ENCODE measurements at places on chromosomes 4 and X. TPM values are rescaled to one million over a fixed set of nuclear protein-coding genes. Genes with fewer than 3 reads are reported as not detected.

Gene BEX2
- total RNA-seq = 7.4 TPM

GRCh38 chrX:136028383-136028984 lies 43.2 kb downstream of the SLC9A6 start:
- DNase-seq = no peak
- no peaks in the 10 kb centered on the region for H3K4me1 ChIP-seq
- H3K36me3 ChIP-seq = peaks cover 7% of the 10 kb centered on the region
- H3K27ac ChIP-seq = no peak overlapping the region
- no peak overlapping the region for H3K4me3 ChIP-seq

GRCh38 chr4:138938366-138938690 lies 77.3 kb upstream of the NOCT start:
- no peak overlapping the region for H3K4me3 ChIP-seq
- H3K4me1 ChIP-seq = no peaks in the 10 kb centered on the region
- H3K27ac ChIP-seq = no peak overlapping the region
- peaks cover 4% of the 10 kb centered on the region for H3K27me3 ChIP-seq
- H3K36me3 ChIP-seq = no peaks in the 10 kb centered on the region

Gene MAGEC2
- total RNA-seq = not detected

GRCh38 chr4:114811564-114812301 lies 213.1 kb downstream of the UGT8 start:
- H3K4me1 ChIP-seq = no peaks in the 10 kb centered on the region
- no peak overlapping the region for H3K4me3 ChIP-seq
- H3K36me3 ChIP-seq = no peaks in the 10 kb centered on the region
- H3K27ac ChIP-seq = no peak overlapping the region

Gene CAPN6
- not detected for total RNA-seq

DNA sequence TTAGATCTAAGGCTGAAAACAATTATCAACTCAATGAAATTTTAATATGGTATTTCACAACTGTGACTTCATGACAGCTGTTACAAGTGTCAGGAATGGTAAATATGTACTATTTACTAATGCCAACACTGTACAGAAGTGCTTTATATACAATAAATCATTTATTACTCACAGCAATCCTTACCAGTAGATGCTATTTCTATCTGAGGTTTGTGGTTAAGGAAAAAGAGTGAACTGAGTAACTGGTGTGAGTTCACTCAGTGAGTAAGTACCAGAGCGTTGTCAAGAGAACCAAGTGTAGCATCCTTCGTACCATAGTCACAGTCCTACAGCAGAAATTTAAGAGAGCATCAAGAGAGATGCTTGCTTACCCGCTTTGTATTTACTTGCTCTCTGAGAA lies 23.3 kb downstream of the MTHFD2L start:
- H3K36me3 ChIP-seq = peaks cover 7% of the 10 kb centered on the region
- no peak overlapping the region for H3K4me3 ChIP-seq
- no peak for DNase-seq
- no peaks in the 10 kb centered on the region for H3K4me1 ChIP-seq
- no peak overlapping the region for H3K27ac ChIP-seq
- H3K27me3 ChIP-seq = no peaks in the 10 kb centered on the region

Gene PABPC1L2B
- not detected for total RNA-seq

Gene KDM6A
- 18.9 TPM for total RNA-seq

- H3K4me3 ChIP-seq = no peak overlapping the region
- no peak overlapping the region for H3K27ac ChIP-seq
- H3K27me3 ChIP-seq = peaks cover 6% of the 10 kb centered on the region
- no peaks in the 10 kb centered on the region for H3K36me3 ChIP-seq
Measured at GRCh38 chrX:133475521-133475920, 60.2 kb upstream of the GPC4 start.

Gene ETDA
- total RNA-seq = not detected

- H3K4me1 ChIP-seq = no peaks in the 10 kb centered on the region
- DNase-seq = no peak
- no peak overlapping the region for H3K4me3 ChIP-seq
- H3K27ac ChIP-seq = no peak overlapping the region
- no peaks in the 10 kb centered on the region for H3K36me3 ChIP-seq
Measured at GRCh38 chrX:67094061-67094460, 449.8 kb upstream of the AR start.

GRCh38 chrX:52865343-52865998 lies 2.4 kb downstream of the XAGE3 start:
- no peaks in the 10 kb centered on the region for H3K4me1 ChIP-seq
- no peak overlapping the region for H3K4me3 ChIP-seq
- no peak for DNase-seq
- no peak overlapping the region for H3K27ac ChIP-seq
- peaks cover 2% of the 10 kb centered on the region for H3K27me3 ChIP-seq

- no peak overlapping the region for H3K27ac ChIP-seq
- no peaks in the 10 kb centered on the region for H3K4me1 ChIP-seq
- H3K27me3 ChIP-seq = no peaks in the 10 kb centered on the region
Measured at GRCh38 chr4:156495836-156496235, 475.8 kb downstream of the PDGFC start.

GRCh38 chr4:82677327-82677726 lies 115.5 kb upstream of the TMEM150C start:
- no peak overlapping the region for H3K4me3 ChIP-seq
- no peak for DNase-seq
- H3K27me3 ChIP-seq = peaks cover 3% of the 10 kb centered on the region
- H3K4me1 ChIP-seq = no peaks in the 10 kb centered on the region

GRCh38 chr4:106315476-106315967 lies 487 bp downstream of the TBCK start:
- H3K27me3 ChIP-seq = no peaks in the 10 kb centered on the region
- H3K4me1 ChIP-seq = peaks cover 44% of the 10 kb centered on the region
- no peak overlapping the region for H3K4me3 ChIP-seq
- H3K36me3 ChIP-seq = peaks cover 19% of the 10 kb centered on the region
- no peak for DNase-seq

Gene DUX4
- total RNA-seq = not detected

DNA sequence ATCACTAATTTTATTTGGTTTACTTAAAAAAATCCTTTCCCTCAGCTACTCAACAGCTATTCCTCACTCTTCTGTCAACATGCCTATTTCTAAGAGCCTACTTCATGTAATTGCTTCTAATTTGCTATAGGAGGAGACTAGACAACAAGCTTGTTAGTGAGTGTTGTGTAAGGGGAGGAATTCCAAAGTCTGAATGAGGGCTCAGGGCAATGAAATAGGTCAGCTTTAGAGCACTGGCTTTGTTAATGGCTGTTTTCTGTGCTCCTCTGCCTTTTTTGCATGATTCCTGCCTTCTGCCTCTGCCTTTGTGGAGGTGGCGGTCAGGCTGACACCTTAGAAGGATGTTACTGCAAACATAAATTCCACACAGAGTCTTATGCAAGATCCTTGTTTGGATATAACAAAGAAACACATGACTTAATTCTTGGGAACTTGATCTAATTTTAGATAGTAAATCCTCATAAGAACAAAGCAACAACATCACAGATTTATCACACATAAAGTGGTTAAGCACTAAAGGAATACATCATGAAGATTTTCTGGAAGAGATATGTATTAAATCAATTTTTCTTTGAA lies 15.0 kb upstream of the PAGE1 start:
- no peaks in the 10 kb centered on the region for H3K36me3 ChIP-seq
- H3K27ac ChIP-seq = no peak overlapping the region
- H3K27me3 ChIP-seq = peaks cover 5% of the 10 kb centered on the region
- DNase-seq = no peak
- H3K4me1 ChIP-seq = no peaks in the 10 kb centered on the region

Gene UBE2D3
- 472 TPM for total RNA-seq

DNA sequence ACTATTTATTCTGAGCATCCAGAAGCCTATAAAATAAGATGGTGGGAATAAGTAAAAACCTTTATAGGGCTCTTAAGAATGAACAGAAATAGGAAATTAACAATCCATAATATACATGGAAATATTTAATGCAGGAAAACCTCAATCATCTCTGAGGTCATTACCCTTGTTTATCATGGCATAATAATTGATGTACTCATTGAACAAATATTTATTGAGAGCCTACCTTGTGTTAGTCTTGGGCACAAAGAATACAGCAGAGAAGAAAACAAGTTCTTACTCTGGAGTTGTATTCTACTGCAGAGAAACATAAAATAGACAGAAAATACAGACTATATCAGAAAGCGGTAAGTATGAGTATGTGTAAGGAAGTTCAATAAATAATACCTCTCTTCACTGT lies 167.2 kb downstream of the COX18 start:
- H3K36me3 ChIP-seq = no peaks in the 10 kb centered on the region
- H3K27ac ChIP-seq = no peak overlapping the region
- H3K27me3 ChIP-seq = no peaks in the 10 kb centered on the region
- no peaks in the 10 kb centered on the region for H3K4me1 ChIP-seq

Gene THAP6
- total RNA-seq = 18.4 TPM

GRCh38 chr4:25856756-25857155 lies 6.0 kb downstream of the SEL1L3 start:
- no peak overlapping the region for H3K4me3 ChIP-seq
- H3K27me3 ChIP-seq = no peaks in the 10 kb centered on the region
- DNase-seq = no peak
- H3K36me3 ChIP-seq = peaks cover 8% of the 10 kb centered on the region
- H3K4me1 ChIP-seq = peaks cover 70% of the 10 kb centered on the region

- H3K27ac ChIP-seq = no peak overlapping the region
- H3K27me3 ChIP-seq = no peaks in the 10 kb centered on the region
- H3K4me1 ChIP-seq = no peaks in the 10 kb centered on the region
- H3K4me3 ChIP-seq = no peak overlapping the region
Measured at GRCh38 chrX:23509256-23509655, 158.0 kb upstream of the PRDX4 start.

Gene LRP2BP
- 0.80 TPM for total RNA-seq

Gene GAGE2A
- not detected for total RNA-seq

Gene ASMTL
- 38.3 TPM for total RNA-seq

DNA sequence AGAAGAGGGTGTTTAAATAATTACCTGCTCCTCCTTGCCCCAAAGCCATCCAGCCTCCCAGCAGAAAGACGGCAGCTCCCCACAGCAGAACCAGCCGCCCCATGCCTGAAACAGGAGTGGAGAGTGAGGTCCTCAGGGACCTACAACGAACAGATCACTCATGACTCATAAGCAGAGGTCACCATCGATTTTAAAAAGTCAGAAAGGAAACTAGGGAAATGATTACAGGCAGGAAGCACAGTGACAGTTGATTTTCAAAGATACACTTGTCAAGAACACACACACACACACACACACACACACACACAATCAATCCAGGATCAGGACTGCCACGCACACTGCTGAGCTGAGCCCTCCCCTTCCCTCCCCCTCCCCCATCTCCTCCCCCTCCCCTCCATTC lies at the start of gene CRLF2:
Gene CRLF2, minus strand, starts transcription at position 118 of the 400 bp plus-strand sequence. Its CDS starts 15 bp downstream, at position 103.
- DNase-seq = peak; percentile 56
- H3K4me3 ChIP-seq = peak within 1 kb of the TSS; percentile 53
- peak within 1 kb of the TSS; percentile 76 for H3K27ac ChIP-seq
- H3K36me3 ChIP-seq = no peaks in the 10 kb centered on the region
- peaks cover 27% of the 10 kb centered on the region for H3K4me1 ChIP-seq
- H3K27me3 ChIP-seq = peaks cover 17% of the 10 kb centered on the region

DNA sequence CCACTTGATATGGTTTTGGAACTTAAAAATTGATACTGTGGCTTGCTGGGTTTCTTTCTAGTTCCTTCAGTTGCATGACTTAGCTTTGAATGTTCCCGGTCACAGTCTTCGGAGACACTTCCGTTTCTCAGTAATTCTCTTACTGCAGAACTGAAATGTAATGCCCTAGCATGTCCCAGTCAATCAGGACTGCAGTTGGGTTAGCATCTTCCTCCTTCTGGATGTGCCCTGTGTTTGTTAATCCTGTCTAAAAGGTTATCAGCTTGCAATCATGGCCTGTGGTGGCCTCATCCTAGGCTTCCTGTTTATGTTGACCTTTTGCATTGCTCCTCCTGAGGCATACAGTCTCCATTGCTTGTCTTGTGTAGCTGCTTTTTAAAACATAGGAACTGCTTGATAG lies 275.9 kb downstream of the ARHGAP10 start:
- H3K27me3 ChIP-seq = no peaks in the 10 kb centered on the region
- peaks cover 9% of the 10 kb centered on the region for H3K4me1 ChIP-seq
- no peak overlapping the region for H3K27ac ChIP-seq
- peaks cover 2% of the 10 kb centered on the region for H3K36me3 ChIP-seq

DNA sequence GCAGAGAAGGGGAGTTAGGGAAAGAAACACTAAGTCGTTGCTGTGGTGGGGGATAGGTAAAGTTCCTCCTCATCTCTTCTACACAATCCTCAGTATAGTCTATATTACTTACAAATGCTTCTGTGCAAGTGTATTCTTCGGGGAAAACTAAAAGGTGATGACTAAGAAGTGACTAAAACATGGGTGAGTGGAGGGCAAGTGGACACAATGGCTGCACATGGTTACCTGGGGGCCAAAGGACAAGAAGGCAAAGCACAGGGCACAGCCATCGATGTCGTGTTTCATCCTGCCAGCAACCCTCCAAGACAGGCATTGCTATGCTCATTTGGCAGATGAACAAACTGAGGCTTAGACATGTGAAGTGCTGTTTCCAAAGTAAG lies 35.5 kb upstream of the CCKAR start:
- no peak overlapping the region for H3K4me3 ChIP-seq
- DNase-seq = no peak
- no peaks in the 10 kb centered on the region for H3K36me3 ChIP-seq
- no peak overlapping the region for H3K27ac ChIP-seq

DNA sequence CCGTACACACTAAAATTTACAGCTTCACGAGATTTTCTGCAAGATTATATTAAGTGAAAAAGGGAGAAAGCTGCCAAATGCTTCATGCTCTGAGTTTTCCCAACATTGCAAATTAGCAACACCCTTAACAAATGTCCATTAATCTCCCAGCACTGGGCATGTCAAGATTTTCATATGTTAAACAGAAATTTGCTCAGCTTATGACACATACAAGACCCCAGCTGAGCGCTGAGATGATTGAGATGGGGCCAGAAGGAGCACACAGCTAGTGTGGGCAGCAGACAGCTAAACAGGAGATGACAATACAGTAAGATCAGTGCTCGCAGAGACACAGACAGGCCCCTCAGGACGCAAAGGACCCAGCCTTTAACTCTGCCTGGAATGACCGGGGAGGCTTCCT lies 208.8 kb downstream of the STK32B start:
- no peak overlapping the region for H3K27ac ChIP-seq
- no peak for DNase-seq
- H3K4me1 ChIP-seq = no peaks in the 10 kb centered on the region

DNA sequence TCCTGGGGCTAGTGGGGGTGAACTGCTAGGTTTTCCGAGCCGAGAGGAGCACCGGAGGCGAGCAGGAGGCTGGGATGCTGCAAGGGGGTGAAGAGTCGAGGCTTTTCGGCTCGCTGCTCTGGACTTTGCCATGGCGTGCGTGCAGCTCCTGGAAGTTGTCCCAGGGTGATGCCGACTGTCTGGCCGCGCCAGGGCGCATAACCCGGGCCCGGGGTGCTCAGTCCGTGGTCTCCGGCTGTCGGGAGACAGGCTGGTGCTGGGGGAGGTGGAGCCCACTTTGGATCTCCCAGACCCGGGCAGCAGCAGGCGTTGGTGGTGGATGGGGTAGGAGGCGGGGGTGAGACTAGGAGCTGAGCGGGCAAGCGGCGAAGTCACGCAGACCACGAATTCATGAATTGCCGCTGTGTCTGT lies 793 bp downstream of the GRIA3 start:
- peak; percentile 3 for DNase-seq
- H3K4me3 ChIP-seq = no peak overlapping the region
- H3K27ac ChIP-seq = no peak overlapping the region
